Ureter (tissue), 1 donor: ENCODE measurements at places on chromosomes 7 and 10.

- DNase-seq, result peak; percentile 57
Observed at GRCh38 chr7:107742678-107743566, 1.0 kb upstream of the CBLL1 start.

- DNase-seq, result no peak
Observed at GRCh38 chr7:7841027-7841426, 122.6 kb upstream of the RPA3 start.

GRCh38 chr10:69318867-69319727 lies 40.8 kb downstream of the HK1 start:
- peak; percentile 90 for DNase-seq

- peak; percentile 86 for DNase-seq
Observed at GRCh38 chr7:158863611-158864506, 7.5 kb downstream of the DYNC2I1 start.

- DNase-seq, result no peak
Observed at GRCh38 chr10:7373039-7373438, 37.8 kb downstream of the SFMBT2 start.

DNA sequence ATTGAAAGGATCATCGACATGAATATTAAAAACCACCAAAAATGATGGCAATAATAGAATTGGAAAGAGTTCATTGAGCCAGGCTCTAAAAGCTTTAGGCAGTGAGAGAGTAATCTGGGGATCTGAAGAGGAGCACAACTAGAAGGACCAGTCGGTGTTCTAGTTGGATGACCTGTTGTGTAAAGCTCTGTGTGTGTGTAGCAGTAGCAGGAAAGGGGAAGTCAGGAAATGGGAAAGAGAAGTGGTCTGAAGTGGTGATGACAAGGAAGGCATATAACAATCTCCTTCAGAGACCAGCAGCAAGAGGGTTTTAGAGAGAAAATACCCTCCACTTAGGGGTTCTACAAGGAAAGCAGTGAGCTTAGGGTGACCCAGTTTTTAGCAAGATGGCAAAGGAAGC lies 539.2 kb downstream of the HTR7 start:
- no peak for DNase-seq

DNA sequence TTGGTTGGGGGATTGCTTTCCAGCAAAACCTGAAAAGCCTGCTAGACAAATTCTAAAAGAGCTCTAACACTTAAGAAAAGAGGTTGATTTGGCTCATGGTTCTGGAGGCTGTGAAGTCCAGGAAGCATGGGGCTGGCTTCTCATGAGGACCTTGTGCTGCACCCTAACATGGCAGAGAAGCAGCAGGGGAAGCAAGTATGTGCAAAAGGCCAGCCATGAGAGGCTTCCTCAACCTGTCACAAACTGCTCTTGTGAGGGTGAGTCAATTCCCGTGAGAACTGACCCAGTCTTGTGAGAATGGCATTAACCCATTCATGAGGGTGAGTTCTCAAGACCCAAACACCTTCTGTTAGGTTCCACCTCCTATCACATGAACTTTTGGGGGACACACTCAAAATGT lies 54.3 kb upstream of the IGFBP3 start:
- no peak for DNase-seq

DNA sequence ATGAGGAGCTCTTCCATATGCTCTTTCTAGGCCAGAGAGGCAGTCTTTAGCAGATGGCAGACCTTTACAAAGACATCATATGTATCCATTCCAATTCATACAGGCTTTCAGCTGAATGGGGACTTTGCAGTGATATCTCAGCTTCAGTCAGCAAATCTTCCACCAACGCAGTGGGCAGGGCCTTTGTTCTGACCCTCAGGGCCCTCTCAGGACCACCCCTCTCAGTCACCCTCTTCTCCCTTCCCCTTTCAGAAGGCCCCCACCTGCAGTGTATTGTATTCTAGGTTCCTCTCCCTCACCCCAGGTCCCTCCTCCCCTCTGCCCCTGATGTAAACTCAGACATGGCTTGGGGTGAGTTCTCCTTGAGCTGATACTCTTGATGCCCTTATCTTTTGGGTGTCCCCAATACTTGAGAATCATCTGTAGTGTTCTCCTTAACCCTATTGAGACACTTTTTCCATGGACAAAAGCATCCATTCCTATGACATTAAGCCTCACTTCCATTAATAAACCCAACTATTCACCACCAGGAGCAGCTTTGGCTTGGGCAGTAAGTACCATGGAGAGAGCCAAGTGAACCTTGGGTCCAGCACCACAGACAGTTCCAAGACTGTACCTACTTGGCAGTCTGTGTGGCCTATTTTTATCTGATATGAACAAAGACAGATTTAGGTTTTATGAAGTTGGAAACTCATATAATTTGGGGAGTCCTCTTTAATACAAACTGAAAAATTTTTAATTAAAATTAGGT lies 62.7 kb downstream of the ADCYAP1R1 start:
- peak; percentile 42 for DNase-seq

GRCh38 chr10:52443419-52444388 lies 129.6 kb downstream of the DKK1 start:
- DNase-seq, result no peak

GRCh38 chr7:37047260-37047659 lies 323.0 kb upstream of the AOAH start:
- DNase-seq, result no peak

DNA sequence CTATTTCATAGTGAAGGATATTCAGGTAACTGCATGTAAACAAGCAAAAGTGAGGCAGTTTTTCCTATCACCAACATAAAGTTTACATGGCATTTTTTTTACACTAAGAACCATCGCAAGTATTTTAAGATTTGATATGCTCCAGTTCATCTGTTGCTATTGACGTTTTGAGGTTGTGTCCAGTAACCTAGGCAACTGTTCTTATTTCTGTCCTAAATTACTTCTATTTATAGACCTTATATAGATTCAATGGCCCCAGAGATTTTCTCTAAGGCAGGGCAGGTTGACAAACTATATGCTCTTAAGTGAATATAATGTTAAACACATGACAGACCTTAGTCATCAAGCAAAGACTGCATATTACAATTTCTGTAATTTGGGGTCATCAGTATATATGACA lies 830.2 kb upstream of the LRRTM3 start:
- no peak for DNase-seq

DNA sequence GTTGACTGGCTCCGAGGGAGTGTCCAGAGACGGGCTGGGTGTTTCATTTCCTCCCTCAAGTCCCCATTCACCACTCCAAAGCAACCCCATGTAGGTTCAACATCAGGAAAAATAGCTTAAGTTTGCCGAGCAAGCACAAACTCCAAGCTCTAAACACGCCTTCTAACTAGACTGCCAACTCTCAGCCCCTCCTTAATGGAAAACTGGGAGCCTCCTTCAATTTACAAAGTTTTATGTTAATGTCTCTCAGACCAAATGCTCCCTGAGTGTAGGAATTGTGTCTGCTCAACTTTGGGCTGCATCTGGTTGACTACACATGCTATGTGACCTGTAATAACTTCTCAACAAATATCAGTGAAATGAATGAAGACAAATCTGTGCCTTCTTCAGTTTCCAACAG lies 87.5 kb downstream of the FAM204A start:
- DNase-seq, result no peak

DNA sequence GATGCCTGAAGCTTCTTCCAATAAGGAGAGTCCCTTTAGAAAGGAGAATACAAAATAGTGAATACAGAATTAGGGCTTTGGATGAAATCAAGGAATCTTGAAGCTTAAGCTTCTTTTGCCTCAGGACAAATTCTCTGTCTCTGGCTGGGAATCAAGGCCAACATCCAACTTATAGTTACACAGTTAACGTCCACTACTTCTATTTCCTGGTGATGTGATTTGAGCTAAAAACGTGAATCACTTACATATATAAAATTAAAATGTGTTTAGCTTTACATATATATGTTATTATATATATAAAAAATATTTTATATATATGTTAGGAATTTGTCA lies 11.4 kb upstream of the INPP5F start:
- no peak for DNase-seq

- DNase-seq, result no peak
Observed at GRCh38 chr7:117672453-117672852, 192.6 kb downstream of the CFTR start.

- no peak for DNase-seq
Observed at GRCh38 chr10:120825878-120826769, 25.0 kb upstream of the WDR11 start.

GRCh38 chr10:71262817-71263216 lies 50.4 kb downstream of the UNC5B start:
- DNase-seq, result no peak

DNA sequence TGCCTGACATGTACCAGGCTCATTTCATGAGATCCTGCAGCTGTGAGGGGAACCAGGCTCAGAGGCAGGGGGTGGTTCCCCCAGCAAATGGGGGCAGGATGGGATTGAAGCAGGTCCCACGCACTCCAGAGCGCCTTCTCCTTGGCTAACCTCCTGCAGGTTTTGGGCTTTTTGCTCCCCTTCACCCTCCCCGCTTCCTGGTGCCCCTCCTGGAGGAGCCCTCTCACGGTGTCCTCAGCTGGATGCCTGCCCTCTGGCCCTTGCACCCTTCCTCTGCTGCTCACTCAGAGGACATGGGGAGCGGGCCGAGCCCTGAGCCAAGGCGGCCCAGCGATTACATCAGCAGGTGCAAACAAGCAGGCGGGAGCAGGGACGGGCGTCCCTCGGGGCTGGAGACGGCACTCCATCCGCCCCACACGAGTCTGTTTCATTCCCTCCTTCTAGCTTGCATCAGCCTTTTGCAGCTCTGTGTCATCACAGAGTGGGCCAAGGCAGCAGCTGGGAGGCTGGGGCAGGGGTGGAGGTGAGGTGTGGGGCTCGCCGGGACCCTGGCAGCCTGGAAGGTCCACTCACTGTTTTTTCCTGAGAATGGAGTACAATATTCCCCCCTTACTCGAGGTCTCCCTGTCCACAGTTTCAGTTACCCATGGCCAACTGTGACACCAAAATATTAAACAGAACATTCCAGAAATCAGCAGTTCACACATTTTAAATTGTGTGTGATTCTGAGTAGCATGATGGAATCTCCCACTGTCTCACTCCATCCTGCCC lies 52.7 kb upstream of the SLC29A3 start:
- peak; percentile 75 for DNase-seq

DNA sequence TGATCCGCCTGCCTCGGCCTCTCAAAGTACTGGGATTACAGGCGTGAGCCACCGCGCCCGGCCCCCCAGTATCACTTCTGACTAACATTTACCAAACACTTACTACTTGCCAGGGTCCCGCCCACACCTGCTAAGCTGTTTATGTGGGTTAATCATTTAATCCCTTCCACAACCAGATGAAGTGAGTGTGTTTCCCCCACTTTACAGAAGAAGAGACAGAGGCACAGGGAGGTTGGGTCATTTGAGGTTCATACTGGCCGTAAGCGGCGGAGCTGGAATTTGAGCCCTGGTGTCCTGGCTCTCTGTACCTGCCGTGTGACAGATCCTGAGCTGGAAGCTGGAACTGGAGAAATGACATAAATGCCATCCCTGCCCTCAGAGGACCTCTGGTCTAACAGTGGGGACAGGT lies 15.1 kb upstream of the VPS37D start:
- DNase-seq, result no peak

DNA sequence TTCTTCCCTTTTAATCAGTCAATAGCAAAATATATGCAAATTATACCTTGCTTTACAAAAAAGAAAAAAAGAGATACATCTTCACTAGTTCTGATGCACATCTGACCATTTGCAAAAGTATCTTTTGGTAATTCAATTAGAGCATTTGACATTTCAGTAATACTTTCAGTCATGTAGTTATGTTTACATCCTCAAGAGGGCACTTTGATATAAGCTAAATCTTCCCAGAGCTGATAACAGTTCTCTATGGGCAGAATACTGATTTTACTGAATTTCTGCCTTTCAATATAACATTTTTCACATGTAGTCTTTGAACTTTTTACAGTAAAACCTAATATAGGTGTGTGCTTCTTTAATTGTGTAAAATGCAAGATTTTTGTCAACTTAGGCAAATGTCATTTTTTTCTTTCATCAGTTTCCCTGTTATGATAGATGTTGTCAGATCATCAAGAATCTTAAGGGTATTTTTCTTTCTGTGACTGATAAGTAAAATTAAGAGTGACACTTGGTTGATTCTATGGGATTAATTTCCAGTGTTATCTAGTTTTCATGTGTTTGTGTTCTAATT lies 703.5 kb upstream of the SEMA3D start:
- DNase-seq, result no peak

DNA sequence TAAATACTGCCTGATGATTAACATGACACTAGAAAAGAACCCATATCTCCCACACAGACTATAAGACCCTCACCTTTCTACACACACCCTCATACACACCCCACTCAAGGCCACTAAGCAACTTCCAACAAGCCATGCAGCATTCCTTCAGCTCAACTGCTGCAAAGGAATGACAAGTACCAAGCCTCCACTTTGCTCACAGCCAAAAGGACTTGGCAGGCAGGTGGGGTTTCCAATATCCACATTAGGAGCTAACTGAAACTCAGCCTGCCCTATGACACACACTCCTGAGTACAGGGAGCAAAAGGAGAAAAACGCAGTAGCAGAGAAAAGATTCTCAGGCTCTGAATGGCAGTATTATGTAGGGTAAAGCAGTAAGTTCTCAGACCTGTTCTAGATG lies 13.4 kb downstream of the USP54 start:
- peak; percentile 78 for DNase-seq

DNA sequence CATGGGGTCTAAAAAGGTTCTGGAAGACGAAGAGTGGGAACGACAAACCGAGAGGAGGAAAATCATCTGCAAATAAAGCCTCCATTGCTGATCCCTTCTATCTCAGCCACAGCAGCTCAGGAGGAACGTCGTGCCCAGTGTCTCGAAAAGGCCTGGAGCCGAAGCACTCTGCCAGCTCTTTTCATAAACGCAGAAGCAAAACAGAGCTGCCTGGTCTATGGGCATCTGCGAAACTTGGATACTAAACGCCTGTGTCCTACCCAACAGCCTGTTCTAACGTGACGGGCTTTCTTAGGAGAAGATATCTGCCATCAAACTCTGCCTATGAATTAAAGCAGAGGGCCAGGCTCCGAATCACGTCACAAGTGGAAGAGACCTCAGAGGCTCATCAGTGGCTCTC lies 68.7 kb downstream of the GNA12 start:
- DNase-seq, result no peak

GRCh38 chr10:19944911-19945663 lies 128.9 kb downstream of the PLXDC2 start:
- peak; percentile 55 for DNase-seq

- DNase-seq, result no peak
Observed at GRCh38 chr10:12081879-12082557, 13.3 kb downstream of the DHTKD1 start.

- no peak for DNase-seq
Observed at GRCh38 chr7:147774461-147774860, 816.1 kb upstream of the C7orf33 start.

DNA sequence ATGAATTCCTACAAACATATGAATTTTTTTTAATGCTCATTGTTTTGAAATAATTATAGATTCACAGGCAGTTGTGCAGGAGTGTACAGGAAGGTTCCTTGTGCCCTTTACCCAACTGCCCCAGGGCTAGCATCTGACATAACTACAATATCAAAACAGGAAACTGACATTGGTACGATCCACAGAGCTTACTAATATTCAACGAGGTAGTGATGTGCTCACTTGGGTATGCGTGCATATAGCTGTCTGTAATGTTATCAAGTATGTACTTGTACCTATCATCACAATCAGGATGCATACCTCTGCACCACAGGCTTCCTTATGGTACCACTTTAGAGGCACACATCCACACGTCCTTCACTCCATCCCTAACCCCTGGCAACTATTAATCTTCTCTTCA lies 68.3 kb downstream of the BMS1 start:
- DNase-seq, result no peak
